ENCODE measurements at places on chromosomes 7 and 10.

DNA sequence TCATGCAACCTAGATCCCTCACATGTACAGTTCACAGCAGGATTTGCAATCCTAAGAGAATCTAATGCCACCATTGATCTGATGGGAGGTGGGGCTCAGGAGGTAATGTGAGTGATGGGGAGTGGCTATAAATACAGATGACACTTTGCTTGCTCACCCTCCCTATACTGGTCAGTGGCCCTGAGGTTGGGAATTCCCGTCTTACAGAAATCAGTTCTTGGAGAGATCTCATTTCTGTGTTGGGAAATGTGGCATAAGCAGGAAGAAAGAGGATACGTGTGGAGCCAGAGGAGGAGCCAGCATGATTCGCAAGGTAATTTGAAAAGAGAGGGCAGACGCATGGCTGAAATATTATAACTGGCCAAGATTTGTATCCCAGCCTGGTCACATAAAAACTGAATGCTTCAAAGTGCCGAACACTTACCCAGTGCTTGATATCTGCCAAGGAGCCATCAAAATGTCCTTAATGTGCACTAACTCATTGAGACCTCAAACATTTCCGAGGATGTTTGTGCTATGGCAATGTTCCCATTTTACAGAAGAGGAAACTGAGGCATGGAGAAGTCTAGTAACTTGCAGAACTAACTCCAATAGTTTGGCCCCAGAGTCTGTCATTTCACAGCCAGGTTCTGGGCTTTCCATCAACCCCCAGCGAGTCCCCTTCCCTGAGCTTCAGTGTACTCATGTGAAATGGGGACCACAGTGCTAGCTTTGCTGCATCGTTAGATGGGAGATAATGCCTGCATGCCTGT lies 5.5 kb upstream of the IKZF1 start:
- DNase-seq, result no peak

DNA sequence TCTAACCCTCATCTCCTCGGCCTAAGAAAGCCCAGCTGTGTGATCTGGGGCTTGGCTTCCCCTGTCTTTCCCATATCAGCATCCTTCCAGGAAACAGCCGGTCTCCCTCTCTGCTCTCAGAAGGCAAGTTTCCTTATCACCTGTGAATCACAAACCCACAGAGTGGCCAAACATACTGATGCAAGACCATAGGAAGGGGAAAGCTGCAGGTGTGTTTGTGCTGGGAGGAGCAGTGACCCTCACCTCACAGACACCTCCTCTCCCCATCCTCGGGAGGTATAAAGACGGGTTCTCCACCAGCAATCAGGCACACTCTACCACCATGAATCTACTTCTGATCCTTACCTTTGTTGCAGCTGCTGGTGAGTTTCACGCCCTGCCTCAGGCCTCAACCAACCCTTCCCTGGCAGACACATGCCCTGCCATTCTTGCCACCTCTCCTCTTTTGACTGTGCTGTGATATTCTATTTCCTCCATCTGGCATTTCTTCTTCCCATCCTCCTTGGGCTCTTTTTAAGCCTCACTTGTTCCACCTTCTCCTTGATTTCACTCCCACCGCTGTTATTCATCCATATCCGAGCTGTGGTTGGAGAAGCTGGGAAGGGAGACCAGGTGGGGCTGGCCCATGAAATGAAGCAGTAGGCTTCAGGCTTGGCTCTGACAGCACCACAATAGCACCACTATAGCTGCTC lies at the start of gene PRSS2:
Gene PRSS2 (plus strand): TSS at position 310 of the 692 bp plus-strand sequence. CDS start 13 bp downstream, at position 323.
- no peak for DNase-seq

DNA sequence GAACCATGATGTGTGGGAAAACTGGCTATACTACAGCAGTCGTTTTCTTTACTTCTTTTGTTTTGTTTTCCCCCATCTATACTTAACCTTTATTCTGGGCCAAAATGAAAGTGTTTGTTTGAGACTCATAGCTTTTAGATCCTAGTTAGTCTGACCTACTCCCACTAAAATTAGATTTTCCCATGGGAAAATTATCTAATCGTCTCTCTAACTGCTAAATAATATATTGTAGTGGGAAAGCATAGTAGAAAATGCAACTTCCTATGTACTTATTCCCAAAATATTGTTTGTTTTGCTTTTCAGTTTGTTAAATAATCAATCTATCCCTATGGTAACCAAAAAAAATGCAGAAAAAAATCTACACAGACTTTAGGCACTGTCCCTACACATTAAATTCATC lies 96.6 kb downstream of the NOC3L start:
- no peak for DNase-seq

- DNase-seq, result no peak
These were observed 16.6 kb downstream of the STMP1 start for GRCh38 chr7:135678612-135679575.

DNA sequence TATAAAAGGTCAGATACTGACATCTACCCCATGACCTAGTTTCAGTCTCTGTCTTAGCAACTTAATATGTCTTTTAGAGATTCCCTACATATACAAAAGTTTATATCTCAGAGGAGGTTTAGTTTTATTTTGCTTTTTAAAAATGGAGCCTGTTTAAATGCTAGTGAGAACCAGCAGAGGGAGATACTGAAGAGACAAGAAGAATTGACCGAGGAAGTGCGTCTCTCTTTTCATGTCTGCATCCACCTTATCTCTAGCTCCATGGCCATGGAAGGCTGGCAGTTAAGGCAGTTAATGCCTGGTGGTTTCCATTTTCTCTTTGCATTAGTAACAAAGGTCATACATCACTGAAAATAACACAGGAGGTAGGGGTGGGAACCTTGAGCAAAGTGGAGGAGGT lies 10.7 kb downstream of the SUV39H2 start:
- no peak for DNase-seq

GRCh38 chr10:69826094-69826493 lies 24.4 kb downstream of the COL13A1 start:
- DNase-seq, result no peak

GRCh38 chr10:69088801-69089501 lies 1.0 kb downstream of the SRGN start:
- DNase-seq, result no peak

DNA sequence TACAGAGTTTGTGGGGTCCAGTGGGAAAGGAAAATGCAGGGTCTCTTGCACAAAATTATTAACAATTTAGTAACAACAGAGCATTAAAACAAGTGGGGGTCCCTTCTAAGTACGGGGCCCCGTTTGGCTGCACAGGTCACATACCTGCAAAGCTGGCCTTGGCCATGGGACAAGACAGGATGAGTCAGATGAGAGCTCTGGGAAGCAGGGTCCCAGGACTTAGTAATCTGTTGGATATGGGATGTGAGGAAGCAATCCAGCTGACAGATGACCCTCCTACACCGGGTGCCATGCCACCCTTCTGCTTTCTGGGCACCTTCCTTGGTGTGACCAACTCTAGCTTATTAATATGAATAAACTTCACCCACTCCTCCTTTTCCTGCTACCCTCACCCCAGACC lies 3.2 kb upstream of the DUSP5 start:
- DNase-seq, result no peak

DNA sequence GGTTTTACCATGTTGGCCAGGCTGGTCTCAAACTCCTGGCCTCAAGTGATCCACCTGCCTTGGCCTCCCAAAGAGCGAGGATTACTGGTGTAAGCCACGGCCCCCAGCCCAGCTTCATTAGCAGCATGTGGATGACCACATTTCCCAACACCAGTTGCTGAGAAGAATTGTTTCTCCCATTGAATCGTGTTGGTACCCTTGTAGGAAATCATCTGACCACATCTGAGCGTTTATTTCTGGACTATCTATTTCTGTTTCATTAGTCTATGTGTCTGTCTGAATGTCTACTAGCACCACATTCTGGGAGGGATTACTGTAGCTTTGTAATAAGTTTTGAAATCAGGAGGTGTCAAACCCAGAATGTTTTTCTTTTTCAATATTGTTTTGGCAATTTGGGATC lies 89.6 kb downstream of the LCOR start:
- no peak for DNase-seq

GRCh38 chr7:69445541-69445940 lies 152.7 kb upstream of the AUTS2 start:
- no peak for DNase-seq

GRCh38 chr10:121426307-121426706 lies 171.9 kb downstream of the FGFR2 start:
- DNase-seq, result no peak

DNA sequence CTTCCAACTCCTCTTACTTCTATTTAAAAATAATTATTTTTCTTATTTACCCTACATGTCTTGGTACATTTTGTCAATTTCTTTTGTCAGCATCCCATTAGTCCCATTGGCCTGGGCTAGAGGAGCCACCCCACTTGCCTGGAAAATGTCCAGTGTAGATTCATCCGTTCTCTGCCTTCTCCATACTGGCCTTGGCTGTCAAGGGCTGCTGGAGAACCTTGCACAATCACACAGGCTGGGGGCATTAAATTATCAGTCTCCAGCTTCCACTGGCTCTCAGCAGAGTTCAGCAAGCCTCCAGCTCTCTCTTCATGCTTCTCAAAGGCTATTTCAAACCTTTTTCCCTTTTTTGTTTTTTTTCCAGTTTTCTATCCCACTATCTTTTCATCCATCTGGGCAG lies 13.8 kb upstream of the ZCCHC24 start:
- DNase-seq, result no peak

- DNase-seq, result no peak
These were observed 963.4 kb downstream of the CNTNAP2 start for GRCh38 chr7:147079921-147080420.

GRCh38 chr7:45686441-45687184 lies 112.4 kb downstream of the ADCY1 start:
- DNase-seq, result no peak

Data from stimulated activated CD8-positive, alpha-beta memory T cell treated with anti-CD3 and anti-CD28 coated beads, Interleukin-7, amount 100 ng/mL, for 48 hours (primary cell).